ENCODE measurements at places on chromosomes 13 and 19.

- DNase-seq, result no peak
These were observed 98.8 kb downstream of the ING1 start for GRCh38 chr13:110812121-110812868.

GRCh38 chr13:112183532-112184090 lies 116.7 kb downstream of the SOX1 start:
- DNase-seq, result no peak

GRCh38 chr19:15045506-15045905 lies 3.8 kb upstream of the CASP14 start:
- no peak for DNase-seq

GRCh38 chr13:47503475-47503874 lies 497.6 kb downstream of the SUCLA2 start:
- no peak for DNase-seq

DNA sequence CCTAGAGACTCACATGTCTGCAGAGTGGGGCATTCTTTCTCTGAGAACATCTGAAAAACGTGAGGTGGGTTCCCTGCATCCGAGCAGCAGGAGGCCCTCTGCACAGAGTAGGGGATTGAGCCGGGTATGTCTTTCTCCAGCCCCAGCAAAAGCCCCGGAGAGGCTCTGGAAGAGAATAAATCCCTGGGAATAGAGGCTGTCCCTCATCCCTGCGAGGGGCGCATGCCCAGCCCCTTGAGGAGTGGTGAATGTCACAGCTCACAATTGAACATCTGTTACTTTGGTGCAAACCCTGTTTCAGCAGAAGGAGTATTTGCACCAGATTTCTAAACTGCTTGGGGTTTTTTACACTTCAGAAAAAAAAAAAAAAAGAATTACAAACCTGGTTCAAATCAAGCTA lies 164.6 kb downstream of the FGF14 start:
- DNase-seq, result no peak

- no peak for DNase-seq
These were observed 13.1 kb downstream of the IRS2 start for GRCh38 chr13:109773276-109773675.
